ENCODE measurements at places on chromosomes 7 and 10. TPM values are rescaled to one million over a fixed set of nuclear protein-coding genes. Genes with fewer than 3 reads are reported as not detected.

GRCh38 chr10:73647211-73647874 is 6.1 kb upstream of the MYOZ1 start:
- DNase-seq: peak; percentile 78

DNA sequence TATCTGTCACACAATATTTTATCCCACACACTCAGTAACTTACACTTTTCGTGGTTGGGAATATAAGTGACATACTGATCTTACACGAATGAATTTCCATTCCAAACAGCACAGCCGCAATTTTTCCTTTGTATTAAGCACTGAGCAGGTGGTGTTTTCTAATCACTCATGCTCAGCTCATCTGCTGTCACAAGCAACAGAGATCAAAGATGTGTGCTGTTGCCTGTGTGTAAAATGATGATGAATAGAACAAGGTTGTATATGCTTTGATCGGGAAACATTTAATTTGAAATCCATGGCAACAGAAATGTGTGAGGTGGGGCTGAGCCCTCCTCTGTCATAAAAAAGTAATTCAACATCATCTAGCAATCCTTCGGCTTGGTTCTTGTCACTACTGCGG is 927.7 kb upstream of the MBL2 start:
- no peak for DNase-seq

DNA sequence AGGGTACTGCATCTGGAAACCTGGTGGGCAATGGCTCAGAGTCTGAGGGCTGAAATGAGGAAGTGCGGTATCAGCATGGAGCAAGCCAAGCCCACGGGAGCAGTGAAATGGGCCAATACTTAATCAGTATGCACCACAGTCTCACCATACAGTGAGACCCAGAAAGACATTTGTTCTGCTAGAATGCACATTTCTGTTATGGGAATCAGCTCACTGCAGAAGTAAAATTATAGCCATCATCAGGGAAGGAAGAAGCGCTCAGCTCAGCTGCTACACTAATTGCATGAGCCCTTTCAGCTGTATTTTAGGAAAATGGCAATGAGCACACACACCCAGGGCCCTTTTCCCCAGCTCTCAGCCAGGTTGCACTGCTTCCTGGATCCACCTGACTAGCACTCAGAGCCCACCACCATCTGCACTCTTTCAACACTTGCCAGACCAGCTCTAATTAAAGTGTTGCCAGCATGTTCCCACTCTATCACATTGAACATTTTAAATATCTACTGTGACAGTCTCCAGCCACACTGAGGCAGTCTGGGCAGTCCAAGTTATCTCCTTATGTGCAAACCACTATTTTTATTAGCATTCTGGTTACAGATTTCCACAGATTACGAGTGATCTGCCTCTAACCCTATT is 44.2 kb upstream of the PIK3AP1 start:
- no peak for DNase-seq

GRCh38 chr7:86908948-86909347 is 150.5 kb downstream of the ELAPOR2 start:
- DNase-seq: peak; percentile 28

LIPK gene
- total RNA-seq: not detected

SYNPO2L gene
- total RNA-seq: 0.11 TPM

GRCh38 chr7:68601826-68602225 is 996.4 kb upstream of the AUTS2 start:
- no peak for DNase-seq

GRCh38 chr7:5431560-5432015 is 8.0 kb upstream of the TNRC18 start:
- DNase-seq: no peak

DNA sequence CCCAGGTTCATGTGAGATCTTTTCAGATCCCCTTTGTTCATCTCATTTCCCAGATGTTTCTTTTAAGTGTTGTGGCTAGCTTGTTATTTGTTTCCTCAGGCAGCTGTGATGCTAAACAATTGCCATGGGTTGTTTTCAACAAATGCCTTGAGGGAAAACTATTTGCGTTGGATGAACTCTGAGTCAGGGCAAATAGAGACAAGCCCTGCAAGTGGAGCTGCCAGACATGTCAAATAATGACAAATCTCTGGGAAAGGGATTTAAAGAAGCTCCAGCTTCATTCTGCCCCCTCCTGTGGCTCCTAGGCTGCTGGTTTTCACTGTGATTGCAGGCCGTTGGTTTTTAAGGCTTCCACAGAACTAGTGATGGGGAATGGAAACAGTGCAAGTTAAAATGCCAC is 272.4 kb upstream of the SP8 start:
- DNase-seq: no peak

PDGFA gene
- total RNA-seq: 8.4 TPM

GRCh38 chr7:81462672-81463071 is 307.2 kb downstream of the HGF start:
- DNase-seq: peak; percentile 60

DNA sequence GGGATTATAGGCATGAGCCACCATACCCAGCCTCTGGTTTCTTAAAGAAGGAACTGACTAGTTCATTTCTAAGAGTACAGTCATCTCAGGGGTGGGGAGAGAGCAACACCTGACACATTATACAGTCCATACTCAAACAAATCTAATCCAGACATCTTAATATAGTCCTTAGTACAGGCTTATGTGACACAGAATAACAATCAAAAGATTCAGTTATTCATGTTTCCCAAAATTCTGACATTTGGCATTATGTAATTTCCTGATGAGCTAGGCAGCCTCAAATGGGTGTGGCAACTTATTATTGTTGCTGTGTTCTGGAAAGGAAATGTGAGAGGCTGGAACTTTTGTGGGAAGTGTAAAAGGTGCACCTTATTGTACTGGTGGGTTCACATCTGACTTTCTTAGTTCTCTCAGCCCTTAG is 116.3 kb downstream of the WDFY4 start:
- DNase-seq: peak; percentile 58

DNA sequence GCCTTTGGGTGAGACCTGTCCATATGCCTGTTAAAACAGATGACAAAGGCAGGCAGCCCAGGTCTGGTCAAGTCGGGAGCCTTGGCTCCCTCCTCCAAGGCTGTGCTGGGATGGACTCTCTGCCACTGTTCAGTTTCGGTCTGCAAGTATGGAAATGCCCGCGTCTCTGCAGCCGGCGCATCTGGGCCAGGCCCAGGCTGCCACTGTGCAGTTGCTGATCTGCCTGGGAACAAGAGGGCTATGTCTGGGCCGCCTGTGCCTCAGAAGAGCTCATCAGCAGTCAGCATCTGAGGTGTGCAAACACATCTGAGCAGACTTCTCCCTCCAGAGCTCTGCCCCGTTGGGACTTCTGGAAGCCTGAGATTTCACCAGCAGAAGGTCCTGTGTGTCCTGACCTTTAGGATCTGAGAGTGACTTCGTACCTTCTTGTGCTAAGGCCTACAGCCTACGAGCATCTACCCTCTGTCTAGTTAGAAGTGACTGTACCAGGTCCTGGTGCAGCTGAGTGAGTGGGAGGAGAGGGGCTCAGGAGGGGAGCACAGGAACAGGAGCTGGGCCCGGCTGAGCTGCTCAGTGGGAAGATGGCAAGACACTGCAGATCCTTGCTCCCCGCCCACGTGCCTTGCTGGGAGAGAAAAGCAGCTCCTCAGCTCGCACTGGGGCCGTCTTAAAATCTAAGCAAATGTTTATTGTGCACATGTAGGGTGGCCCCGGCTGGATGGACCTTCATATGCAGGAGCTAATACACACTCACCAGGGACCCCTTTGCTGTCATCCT is 50.9 kb downstream of the DOCK1 start:
- peak; percentile 13 for DNase-seq

- no peak for DNase-seq
These were observed 417.6 kb upstream of the C7orf33 start for GRCh38 chr7:148172920-148173319.

DNA sequence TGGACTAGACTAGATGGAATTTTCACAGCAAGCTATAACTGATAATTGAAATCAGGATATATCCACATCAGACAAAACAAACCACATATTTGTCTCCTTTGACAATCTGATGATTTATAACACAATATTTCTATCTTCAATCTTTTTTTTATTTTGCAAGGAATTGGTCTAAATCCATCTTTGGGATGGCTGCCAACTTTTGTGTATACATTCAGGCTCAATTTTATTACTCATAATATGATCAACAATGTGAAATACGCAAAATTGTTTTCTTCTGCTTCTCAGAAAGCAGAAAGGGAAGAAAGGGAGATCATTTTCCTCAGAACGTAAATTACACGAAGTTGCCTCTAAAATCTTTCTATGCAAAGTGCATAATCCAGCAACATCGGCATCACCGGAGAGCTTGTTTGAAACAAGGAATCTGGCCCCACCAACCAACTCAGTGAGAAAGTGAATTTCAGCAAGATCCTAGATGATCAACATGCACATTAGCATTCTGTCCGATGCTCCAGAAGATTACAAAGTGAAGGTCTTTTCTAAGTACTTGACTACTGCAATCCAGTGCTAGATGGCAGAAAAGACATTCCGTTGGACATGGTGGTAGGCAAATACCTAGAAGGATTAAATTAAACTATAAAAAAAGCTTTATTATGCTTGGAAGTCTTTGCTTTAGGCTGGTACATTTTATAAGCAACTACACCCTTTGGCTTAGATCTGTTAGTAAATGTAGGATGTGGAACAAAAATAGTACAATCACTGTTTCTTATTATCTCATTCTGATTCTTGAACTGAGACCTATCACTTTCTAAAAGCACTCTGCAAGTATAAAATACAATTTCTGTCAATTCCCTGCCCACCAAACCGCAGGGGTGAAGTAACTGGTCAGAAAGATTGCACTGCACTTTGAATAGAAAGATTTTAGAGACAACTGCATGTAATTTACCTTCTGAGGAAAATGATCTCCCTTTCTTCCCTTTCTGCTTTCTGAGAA is 126.4 kb upstream of the RSU1 start:
- DNase-seq: peak; percentile 51

DNA sequence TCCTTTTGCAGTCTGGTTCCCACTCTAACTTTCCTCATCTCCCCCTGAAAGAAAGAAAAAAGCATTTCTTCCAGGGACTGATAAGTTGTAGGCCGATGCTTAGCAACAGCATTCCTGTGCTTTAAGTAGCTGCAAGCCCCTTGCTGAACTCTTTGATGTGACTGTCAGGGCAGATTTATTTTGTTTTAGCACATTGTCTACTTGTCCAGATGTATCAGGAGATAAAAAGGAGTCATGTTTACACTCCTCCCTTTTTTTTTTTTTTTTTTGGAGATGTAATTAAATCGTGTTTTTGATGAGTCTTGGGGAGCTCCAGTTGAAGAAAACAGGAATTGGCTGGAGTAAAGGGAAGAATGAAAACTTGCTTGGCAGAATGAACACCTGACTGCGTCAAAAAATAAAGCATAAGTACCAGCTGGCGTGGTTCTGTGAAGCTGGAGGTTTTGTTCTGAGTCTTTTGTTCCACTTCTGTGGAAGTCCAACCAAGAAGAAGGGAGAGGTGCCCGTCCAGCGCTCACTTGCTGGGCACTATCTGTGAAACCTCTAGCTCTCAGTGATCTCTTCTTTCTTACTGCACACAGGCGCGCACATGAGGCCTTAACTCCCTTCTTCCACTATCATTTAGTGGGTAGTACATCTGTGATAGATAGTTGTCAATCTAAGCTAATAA is 871.7 kb downstream of the LRMDA start:
- no peak for DNase-seq

DNA sequence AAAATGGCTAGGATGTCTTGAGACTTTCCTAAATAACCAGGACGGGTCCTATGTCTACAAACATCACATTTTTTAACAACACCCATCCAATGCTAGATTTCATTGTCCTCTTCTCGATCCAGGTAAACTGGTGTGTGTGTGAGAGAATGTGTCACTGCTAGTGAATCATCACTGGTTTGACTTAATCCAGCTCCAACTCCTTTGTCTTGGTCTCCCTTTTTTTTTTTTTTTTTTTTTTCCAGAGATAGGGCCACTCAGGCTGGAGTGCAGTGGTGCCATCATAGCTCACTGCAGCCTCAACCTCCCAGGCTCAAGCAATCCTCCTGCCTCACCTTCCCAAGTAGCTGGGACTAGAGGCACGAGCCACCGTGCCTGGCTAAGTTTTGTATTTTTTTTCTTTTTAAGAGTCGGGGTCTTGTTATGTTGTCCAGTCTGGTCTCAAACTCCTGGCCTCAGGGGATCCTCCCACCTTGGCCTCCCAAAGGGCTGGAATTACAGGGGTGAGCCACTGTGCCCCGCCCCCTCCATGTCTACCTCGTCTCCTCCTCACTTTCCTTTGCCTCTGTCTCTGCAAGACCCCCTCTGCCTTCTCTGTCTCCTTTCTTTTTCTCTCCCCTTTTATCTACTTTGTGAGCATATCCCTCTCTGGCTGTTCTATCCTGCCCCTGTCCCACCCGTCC is 2.2 kb upstream of the UFSP1 start:
- DNase-seq: peak; percentile 53

C10orf71 gene
- not detected for total RNA-seq

Data from GM23248 (cell line).